Panc1 (cell line): ENCODE measurements at places on chromosomes 3 and 15. TPM values are rescaled to one million over a fixed set of nuclear protein-coding genes. Genes with fewer than 3 reads are reported as not detected.

DNA sequence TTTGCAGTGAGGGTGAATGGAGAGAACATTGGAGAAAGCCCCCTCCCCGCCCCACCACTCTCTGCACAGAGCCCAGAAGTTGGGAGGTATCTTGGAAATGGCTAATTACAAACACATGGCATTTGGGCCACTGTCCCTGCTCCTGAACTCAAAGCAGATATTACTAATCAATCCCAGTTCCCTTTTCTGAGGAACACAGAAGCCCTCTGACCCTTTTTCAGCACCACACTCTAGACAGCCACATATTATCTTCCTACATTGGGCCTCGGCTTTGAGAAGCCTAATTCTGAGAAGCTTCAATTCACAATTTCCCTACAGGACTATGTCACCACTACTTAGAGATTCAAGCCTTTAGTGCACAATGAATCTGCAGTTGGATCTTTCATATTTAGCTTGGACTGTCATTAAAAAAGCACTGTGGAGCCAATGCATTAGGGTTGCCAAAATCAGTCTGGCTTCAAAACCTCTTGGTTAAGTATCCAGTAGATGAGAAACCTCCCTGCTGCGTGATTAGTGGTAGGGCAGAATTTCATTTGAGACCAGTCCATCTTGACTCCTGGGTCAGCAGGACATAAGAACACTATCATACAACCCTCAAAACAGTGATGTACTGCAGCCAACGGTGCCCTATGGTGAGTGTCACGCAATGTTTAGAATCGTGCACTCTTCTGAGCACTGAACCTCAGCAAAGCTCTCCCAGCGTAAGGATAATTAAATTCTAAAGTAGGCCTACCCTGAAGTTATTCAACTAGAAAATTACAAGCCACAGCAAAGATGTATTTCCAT, 26.1 kb downstream of the MGLL start:
- H3K27ac ChIP-seq: no peak overlapping the region
- no peak for DNase-seq
- no peaks in the 10 kb centered on the region for H3K4me1 ChIP-seq
- no peaks in the 10 kb centered on the region for H3K27me3 ChIP-seq
- H3K4me3 ChIP-seq: no peak overlapping the region

GRCh38 chr3:53151870-53152660, 8.9 kb upstream of the PRKCD start:
- no peak overlapping the region for H3K4me3 ChIP-seq
- H3K27ac ChIP-seq: no peak overlapping the region
- no peak for DNase-seq
- no peaks in the 10 kb centered on the region for H3K27me3 ChIP-seq

DNA sequence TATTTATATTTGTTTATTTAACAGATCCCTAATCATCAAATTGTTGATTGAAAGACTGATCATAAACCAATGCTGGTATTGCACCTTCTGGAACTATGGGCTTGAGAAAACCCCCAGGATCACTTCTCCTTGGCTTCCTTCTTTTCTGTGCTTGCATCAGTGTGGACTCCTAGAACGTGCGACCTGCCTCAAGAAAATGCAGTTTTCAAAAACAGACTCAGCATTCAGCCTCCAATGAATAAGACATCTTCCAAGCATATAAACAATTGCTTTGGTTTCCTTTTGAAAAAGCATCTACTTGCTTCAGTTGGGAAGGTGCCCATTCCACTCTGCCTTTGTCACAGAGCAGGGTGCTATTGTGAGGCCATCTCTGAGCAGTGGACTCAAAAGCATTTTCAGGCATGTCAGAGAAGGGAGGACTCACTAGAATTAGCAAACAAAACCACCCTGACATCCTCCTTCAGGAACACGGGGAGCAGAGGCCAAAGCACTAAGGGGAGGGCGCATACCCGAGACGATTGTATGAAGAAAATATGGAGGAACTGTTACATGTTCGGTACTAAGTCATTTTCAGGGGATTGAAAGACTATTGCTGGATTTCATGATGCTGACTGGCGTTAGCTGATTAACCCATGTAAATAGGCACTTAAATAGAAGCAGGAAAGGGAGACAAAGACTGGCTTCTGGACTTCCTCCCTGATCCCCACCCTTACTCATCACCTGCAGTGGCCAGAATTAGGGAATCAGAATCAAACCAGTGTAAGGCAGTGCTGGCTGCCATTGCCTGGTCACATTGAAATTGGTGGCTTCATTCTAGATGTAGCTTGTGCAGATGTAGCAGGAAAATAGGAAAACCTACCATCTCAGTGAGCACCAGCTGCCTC, 14.7 kb downstream of the THBS1 start:
- no peaks in the 10 kb centered on the region for H3K36me3 ChIP-seq
- H3K4me1 ChIP-seq: no peaks in the 10 kb centered on the region
- H3K4me3 ChIP-seq: no peak overlapping the region
- H3K27ac ChIP-seq: no peak overlapping the region
- H3K27me3 ChIP-seq: no peaks in the 10 kb centered on the region

DNA sequence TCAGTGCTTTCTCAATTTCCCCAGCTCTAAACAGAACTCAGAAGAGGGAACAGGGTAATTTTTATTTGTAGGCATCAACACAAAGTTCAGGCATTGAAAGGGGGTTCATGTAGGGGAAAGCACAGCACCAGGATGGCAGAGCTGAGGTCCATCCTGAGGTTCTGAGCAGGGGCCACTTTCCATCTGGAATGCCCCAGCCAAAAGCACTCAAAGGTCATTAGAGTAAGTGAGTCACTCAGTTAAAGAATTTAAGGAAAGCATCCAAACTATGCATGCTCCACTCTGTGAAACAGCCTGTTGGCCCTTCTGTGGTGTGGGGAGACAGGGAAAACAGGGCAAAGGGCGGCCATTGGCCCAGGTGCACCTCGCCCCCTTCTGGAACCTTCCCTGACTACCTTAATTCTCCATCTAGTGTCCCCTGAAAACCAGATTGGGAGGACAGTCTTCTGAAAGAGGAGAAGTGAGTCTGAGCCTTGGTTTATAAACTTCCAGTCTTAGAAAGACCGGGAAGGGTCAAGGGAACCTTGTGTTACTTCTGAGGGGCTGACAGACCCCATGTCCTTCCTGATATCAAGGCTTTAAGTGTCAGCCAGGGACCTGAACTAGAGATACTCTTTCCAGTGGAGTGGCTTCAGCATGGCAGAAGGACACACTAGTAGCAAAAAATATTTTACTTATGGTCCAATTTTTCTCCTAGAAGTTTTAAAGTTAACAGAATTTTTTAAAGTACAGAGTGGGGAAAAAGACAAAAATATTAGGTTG, 133.3 kb downstream of the MYLK start:
- H3K27ac ChIP-seq: peak overlapping the region; percentile 79
- no peaks in the 10 kb centered on the region for H3K36me3 ChIP-seq
- no peak for DNase-seq
- no peak overlapping the region for H3K4me3 ChIP-seq
- no peaks in the 10 kb centered on the region for H3K27me3 ChIP-seq
- H3K4me1 ChIP-seq: peaks cover 26% of the 10 kb centered on the region

DNA sequence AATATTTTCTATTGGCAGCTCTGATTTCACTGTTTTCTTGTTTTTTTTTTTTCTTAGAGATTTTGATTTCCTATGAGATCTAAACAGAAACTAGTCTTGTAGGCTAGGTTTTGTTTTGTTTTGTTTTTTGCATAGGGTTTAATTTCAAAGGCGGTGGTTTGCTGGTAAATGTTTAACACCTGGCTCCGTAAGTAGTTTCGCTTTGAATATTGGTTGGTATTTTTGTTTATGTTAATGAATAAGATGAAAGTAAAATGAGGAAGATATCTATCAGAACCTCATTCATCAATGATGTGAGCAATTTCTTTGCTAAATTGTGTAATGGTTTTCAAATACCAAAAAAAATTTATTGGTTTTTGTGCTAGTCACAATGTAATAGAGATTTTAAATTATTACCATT, 39.7 kb upstream of the TM4SF1 start:
- peaks cover 8% of the 10 kb centered on the region; the same call in 1 of the 2 replicates for H3K4me1 ChIP-seq
- no peak overlapping the region; the same call in 1 of the 2 replicates for H3K27ac ChIP-seq
- H3K27me3 ChIP-seq: no peaks in the 10 kb centered on the region

- H3K4me1 ChIP-seq: no peaks in the 10 kb centered on the region
- no peaks in the 10 kb centered on the region for H3K36me3 ChIP-seq
- no peak for DNase-seq
- no peak overlapping the region for H3K27ac ChIP-seq
- no peak overlapping the region for H3K4me3 ChIP-seq
Observed at GRCh38 chr3:103684904-103685303, 1250.1 kb downstream of the ZPLD1 start.

GRCh38 chr15:57308170-57308545, 68.1 kb upstream of the CGNL1 start:
- no peak for DNase-seq
- no peaks in the 10 kb centered on the region for H3K36me3 ChIP-seq
- no peak overlapping the region for H3K27ac ChIP-seq

- peak; percentile 71 for DNase-seq
- no peaks in the 10 kb centered on the region for H3K36me3 ChIP-seq
- H3K27me3 ChIP-seq: no peaks in the 10 kb centered on the region
- peak overlapping the region; percentile 97 for H3K27ac ChIP-seq
- peaks cover 70% of the 10 kb centered on the region for H3K4me1 ChIP-seq
Observed at GRCh38 chr15:70741677-70742293, 21.6 kb downstream of the UACA start.

GRCh38 chr15:74482661-74483060, 21.7 kb upstream of the UBL7 start:
- no peaks in the 10 kb centered on the region for H3K36me3 ChIP-seq
- no peak overlapping the region for H3K27ac ChIP-seq
- DNase-seq: no peak
- no peaks in the 10 kb centered on the region for H3K27me3 ChIP-seq

DNA sequence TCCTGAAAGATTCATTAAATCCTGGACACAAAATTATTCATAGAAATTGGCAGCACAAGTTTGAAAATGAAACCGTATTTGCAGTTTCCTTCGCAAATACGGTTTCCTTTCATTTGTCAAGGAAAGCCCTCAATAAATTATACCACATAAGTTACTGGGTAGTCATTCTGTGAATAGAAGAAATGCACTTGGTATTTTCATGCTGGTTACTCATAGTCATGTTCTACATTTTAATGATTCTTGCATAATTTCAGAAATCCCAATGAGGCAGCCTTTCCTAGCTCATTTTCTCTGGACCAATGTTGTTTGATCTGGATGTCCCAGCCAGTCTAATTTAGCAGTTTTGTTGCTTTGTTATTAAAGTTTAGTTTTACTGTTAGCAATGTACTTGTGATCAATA, 43.2 kb downstream of the MINAR1 start:
- H3K27me3 ChIP-seq: no peaks in the 10 kb centered on the region; the same call in 1 of the 2 replicates
- DNase-seq: no peak
- H3K4me3 ChIP-seq: no peak overlapping the region

DNA sequence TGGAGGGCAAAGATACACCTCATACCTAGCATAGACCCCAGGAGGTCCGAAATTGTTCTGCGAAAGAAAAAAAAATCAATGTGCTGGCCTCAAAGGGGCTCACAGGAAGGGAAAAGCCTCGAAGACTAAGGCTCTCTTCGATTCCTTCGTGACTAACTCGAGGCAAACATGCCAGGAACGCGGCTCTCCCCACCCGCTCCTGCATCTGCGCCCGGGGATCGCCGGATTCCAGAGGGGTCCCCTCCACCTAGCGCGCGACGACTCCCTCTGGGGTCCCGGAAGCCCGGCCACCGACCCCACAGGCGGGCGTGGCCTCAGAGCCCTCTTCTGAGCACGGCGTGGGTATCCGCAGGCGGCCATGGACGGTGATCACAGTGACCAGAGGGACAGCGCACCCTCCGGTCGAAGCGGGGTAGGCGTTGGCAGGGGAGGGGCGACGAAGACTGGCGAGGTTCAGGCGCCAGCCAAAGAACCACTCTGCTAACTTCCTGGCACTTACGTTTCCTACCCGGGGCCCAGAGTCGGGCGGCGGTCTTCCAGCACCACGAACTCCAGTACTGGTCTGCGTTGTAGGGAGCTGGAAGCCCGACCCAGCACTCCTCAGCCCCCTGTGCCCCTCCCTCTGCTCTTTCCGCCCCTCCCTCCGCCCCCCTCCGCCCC, 515 bp upstream of the EIF3J start:
- no peaks in the 10 kb centered on the region; the same call in none of the 2 replicates for H3K36me3 ChIP-seq
- H3K4me1 ChIP-seq: peaks cover 11% of the 10 kb centered on the region; the same call in 1 of the 2 replicates
- H3K27me3 ChIP-seq: no peaks in the 10 kb centered on the region
- H3K4me3 ChIP-seq: peak overlapping the region; percentile 76
- peak overlapping the region; percentile 91 for H3K27ac ChIP-seq
- DNase-seq: peak; percentile 69

DNA sequence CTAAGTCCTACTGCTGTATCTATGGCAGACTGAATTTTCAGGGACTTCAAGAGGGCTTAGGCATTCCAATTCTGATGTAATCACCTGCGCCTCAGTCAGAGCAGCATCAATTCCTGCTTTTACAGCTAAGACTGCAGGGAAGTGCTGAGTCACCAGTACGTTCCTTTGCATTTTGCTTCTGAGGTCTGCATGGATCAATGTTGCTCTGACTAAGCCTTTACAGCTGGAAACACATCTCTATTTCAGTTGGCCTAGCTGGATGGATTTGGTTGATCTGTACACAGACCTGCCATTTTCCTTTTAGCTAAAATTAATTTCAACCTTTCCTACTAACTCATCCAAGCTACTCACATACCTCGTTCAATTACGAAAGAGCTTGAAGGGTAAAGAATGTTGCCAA, 51.3 kb downstream of the ETV5 start:
- no peak overlapping the region for H3K4me3 ChIP-seq
- no peaks in the 10 kb centered on the region for H3K27me3 ChIP-seq
- no peaks in the 10 kb centered on the region for H3K4me1 ChIP-seq
- no peak for DNase-seq
- peaks cover 24% of the 10 kb centered on the region for H3K36me3 ChIP-seq
- no peak overlapping the region for H3K27ac ChIP-seq

GRCh38 chr3:28104896-28105534, 136.4 kb upstream of the CMC1 start:
- H3K4me3 ChIP-seq: no peak overlapping the region
- no peak overlapping the region for H3K27ac ChIP-seq
- H3K4me1 ChIP-seq: no peaks in the 10 kb centered on the region
- no peaks in the 10 kb centered on the region for H3K27me3 ChIP-seq
- no peaks in the 10 kb centered on the region for H3K36me3 ChIP-seq

Gene CSPG5
- 3.2 TPM for total RNA-seq

Gene CCR8
- not detected for total RNA-seq

Gene ECE2
- not detected for total RNA-seq

Gene IL5RA
- total RNA-seq: not detected

Gene GRAMD1C
- total RNA-seq: 3.9 TPM

Gene NCBP2
- 122 TPM for total RNA-seq

Gene SLC22A14
- total RNA-seq: 0.13 TPM

Gene SGO1
- total RNA-seq: 14.8 TPM

Gene ANKRD34C
- total RNA-seq: not detected

Gene PKM
- total RNA-seq: 1,590 TPM

Gene TGM4
- total RNA-seq: 0.46 TPM
